HS-5 (cell line): ENCODE measurements at places on chromosomes 4 and X.

DNA sequence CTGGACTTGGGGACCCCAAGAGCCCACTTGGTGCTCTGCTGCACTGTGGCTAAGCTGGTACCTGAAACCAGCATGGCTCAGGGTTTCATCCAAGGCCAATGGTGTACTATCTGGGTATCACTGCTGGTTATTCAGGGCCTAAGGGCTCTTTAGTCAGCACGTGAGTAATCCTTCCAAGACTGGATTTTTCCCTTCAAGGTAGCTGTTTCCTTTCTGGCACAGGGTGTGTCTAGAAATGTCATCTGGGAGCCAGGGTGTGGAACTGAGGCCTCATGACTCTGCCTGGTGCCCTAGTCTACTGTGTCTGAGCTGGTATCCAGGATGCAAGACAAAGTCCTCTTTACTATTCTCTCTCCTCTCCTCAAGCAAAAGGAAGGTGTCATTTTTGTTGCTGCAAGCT lies 99.0 kb upstream of the QRFPR start:
- DNase-seq: no peak

DNA sequence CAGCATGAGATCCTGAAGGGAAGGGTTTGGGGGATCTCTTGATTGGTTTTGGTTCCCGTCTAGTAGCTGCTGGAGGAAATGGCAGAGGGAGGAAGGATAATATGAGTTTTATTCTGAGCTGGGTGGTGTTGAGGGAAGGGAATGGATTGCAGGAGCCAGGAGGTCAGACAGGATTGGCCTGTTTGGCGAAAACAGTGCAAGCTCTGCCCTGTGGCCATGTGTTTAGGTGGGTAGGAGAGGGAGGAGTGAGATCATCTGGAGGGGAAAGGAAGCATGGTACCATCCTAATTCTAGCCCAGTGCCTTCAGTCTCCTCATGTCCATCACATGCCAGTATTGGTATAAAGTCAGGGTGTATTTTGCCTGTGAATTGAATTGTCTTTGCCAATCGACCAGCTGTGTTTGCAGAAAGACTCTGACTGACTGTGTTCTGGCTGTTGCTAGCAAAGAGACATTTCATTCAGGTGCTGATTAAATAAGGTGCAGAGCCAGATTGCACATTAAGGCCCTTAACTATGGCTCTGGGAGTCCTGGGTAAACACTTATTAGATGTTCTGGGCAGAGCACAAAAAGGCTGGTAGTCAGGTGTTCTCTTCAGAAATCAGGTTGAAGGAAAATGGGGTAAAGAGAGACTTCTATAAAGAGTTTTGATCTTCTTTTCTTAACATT lies 10.0 kb downstream of the TMEM164 start:
- DNase-seq: no peak

GRCh38 chrX:15834053-15834452 lies 20.6 kb downstream of the AP1S2 start:
- DNase-seq: no peak

DNA sequence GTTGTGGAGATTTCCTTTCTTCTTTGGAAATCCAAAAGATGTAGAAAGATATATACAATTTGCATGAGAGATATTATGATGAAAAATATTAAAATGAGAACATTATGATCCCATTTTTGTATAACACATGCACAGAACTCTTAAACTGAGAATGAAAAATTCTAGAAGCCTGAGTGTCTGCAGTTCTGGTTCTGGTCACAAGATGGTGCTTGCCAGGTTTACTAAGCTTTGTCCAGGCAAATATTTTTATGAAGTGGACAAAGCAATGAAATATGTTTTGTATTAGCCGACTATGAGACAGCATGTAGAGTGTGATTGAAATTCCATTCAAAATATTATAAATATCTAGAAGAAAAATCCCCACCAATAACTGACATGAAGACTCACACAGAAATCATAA lies 2.2 kb downstream of the PWWP3B start:
- DNase-seq: no peak

DNA sequence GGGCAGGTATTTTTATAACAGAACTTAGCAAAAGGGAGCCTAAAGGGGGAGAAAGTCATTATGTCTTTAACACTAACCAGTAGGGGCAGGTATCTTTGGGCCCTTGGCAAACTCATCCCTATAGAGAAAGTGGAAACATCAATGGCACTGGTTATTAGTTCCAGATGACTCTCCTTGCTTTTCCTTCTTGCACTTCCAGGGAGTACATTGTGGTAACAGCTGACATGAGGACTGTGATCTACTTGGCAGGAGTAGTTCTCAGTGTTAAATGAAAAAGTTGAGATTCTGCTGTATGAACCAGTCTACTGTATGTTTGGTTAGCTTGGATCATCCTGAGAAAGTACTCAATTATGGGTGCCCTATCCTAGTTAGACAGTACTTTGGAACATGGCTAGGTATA lies 93.6 kb downstream of the ATXN3L start:
- DNase-seq: no peak

DNA sequence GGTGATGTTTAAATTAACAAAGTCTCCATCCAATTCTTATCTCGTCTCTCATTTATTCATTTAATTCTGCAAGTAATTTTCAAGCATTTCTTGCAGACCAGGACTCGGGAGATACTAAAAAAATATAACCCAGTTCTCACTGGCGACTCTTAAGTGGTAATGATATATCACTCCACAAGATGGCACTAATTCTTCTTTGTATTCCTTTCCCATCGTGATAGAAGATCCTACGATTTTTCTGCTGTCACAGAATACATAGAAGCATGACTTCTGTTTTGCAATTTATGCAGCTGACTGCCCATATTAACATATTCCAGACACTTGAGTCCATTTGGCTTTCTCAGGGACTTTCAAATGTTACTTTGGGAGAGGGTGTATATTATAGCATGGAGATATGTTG lies 64.0 kb upstream of the FGF13 start:
- DNase-seq: no peak

DNA sequence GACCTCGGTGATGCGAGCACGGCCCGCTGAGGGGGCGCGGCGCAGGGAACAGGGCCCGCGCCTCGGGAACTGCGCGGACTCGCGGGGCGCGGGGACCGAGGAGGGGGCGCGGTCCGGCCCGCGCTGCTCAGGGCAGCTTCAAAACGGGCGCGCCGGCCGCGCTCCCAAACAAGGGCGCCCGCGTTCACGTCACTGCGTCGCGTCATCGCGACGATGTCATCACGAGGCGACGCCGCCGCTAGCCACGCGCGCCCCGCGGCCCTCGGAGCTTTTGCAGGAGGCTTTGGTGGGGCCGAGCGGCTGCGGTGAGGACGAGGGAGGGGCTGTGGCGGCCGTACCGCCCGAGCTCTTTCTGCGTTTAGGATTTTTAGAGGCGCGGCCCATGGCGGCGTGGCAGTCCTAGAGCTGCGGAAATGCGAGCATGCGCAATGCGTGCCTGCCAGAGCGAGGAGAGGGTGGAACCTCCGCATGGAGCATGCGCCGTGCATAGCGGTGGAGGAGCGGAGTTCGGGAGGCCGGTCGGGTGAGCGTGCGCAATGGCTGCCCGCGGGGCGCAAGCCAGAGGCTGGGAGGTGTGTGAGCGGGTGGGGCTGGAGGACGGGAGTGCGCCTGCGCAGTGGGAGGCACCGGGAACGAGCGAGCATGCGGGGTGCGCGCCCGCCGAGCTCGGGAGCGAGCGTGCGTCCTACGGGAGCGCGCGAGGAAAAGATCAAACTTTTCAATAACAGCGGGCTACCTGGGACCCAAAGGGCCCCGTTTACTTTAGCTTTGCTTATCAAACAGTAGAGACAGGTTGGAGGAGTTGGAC lies at the start of gene PPP2R3B:
TSS of gene PPP2R3B (minus strand) at position 140 of the 808 bp plus-strand sequence. CDS start 216 bp downstream, outside the sequence.
- peak; percentile 91 for DNase-seq

DNA sequence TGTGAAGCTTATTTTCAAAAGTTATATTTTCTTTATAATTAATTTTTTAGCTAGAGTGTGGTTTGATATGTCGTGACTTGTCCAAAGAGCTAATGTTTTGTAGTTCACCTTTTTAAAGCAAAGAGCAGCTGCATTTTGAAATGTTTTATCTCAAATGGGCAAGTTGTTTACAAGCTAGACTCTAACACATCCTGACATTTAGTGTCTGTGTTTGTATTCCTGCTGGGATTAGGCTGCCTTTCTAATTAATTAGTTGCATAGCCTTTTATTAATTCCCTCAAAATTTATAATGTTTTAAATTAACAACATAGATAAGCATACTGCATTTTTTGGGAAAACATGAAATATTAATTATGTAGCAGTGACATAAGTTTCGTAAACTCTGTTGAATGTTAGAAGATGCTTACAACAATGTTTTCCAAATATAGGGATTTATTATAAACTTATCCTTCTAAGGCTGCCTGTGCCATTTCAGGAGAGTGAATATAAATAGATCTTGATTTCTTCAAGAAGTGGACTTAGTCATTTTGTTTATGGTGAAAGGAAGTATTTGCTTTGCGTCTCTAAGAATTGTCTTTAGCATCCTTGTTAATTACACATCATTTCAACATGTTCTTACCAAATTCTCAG lies 37.7 kb upstream of the NUDT6 start:
- DNase-seq: no peak

- no peak for DNase-seq
Measured at GRCh38 chr4:170145120-170145519, 55.4 kb upstream of the AADAT start.

GRCh38 chrX:5870238-5870637 lies 358.4 kb downstream of the NLGN4X start:
- DNase-seq: no peak

GRCh38 chrX:134144231-134144630 lies 92.8 kb upstream of the CCDC160 start:
- DNase-seq: no peak

- no peak for DNase-seq
Measured at GRCh38 chr4:188025476-188025875, 29.9 kb downstream of the ZFP42 start.

DNA sequence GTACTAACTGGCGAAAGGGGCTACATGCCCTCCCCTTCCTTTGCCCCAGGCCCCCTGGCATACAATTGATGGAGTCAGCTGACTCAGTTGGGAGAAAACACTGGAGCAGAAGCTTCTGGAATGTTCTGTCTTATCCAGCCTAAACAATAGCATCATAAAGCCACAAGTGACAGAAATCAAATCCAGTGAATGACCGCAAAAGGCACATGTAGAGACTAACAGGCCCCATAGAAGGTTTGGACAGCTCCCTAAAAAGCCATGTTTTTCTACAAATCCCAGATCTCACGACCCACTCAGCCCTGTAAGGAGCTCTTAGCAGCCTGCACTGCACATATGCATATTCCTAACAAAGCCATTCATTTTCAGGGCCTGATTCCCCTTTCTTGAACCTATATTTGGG lies 25.1 kb downstream of the SCARB2 start:
- no peak for DNase-seq

GRCh38 chrX:121030083-121030482 lies 17.3 kb upstream of the GLUD2 start:
- no peak for DNase-seq
